ENCODE measurements at places on chromosomes 7 and 10.

DNA sequence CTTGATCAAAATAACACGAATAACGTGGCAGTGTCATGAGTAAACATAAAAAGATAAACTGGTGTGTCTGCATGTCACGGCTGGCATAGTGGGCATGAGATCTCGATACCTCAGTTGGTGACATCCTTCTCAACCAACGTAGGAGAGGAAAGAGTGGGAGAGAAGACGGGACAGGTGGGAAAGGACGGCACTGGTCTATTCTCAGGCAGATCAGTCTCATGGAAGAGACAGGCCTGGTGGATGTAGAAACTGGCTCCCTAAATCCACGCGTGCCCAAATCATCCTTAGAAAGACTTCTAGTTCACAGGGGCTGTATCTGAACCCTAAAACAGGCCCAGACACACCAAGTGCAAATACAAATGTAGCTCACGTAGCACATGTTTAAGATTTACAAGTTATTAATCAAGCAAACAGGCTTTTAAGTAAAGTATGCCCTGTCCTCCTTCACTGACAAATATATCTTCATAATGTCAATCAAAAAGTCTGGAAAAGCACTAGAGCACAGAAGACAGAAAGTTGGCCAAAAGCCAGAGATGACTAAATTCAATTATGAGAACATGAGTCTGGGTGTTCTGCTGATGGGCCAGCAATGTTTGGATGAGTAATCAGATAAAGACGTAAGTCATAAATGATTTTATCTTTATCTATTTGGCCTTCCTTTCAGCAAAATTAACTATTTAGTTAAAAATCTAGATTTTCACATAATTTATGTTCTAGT, 56.3 kb downstream of the SFMBT2 start:
- DNase-seq = no peak

- DNase-seq = no peak
Measured at GRCh38 chr7:96199421-96199820, 122.5 kb downstream of the SLC25A13 start.

DNA sequence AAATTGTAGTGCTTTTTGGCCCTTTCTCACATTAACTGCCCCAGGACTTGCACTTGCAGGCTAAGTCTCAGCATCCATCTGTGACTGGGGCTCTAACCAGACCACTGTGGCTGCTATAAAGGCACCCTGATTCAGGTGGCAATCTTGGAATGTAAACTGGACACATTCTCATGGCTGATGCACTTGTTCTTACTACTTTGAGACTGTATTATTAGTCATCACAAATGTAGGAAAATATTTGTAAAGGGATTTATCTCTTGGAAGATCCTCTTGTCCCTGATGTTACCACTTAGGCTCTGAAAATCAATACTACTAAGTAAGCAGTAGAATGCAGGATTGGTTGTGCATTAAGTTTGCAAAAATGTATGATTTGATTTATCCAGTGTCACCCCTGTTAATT, 25.0 kb downstream of the PDE1C start:
- DNase-seq = no peak

DNA sequence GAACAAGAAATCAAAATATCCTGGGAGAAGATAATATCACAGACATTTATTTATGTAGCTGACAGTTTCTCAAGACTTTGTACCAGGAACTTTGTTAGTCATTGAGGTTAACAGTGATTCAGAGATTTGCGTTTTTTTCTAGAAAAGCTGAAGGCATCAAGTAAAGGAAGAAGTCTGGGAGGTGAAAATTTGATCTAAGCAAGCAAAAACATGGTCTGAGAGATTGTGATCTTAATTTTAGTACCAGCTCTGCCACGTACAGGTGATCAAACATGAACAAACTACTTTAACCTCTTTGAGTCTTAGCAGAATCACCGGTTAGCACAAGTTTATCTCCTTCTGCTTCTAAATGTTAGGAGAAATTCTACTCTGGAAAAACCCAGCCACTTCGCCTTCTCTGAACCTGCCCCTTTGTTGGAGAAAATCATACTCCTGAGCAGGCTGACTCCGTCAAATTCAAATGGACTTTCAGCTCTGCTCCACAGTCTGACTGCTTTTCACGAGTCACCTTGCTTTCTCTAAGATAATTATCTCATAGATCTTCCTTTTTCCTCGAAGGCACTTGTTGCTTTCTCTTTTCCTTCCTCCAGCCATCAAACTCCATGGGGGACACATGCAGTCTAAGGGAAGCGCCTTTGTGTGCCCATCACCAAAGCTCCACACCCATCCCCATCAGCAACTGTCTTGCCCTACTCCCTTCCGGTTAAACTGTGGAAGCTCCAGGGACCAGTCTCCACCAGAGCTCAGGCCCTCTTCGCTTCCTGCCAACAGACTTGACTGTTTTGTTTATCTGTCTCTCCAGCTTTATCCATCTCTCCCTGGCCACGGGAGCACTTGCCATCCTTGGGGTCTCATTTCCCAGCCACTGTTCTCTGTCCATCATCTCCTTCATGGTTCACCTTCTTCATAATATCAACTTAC, 86.3 kb downstream of the PRKCQ start:
- DNase-seq = no peak

- DNase-seq = no peak
Measured at GRCh38 chr10:29542723-29543122, 92.0 kb downstream of the SVIL start.

GRCh38 chr10:98078774-98079173, 48.4 kb upstream of the CRTAC1 start:
- DNase-seq = no peak

- no peak for DNase-seq
Measured at GRCh38 chr10:44952779-44953231, 6.8 kb upstream of the RASSF4 start.

- no peak for DNase-seq
Measured at GRCh38 chr10:112991888-112992491, 41.9 kb downstream of the TCF7L2 start.

- DNase-seq = no peak
Measured at GRCh38 chr7:107119376-107120105, 49.3 kb upstream of the HBP1 start.
